ENCODE measurements at places on chromosomes 12 and 14.

DNA sequence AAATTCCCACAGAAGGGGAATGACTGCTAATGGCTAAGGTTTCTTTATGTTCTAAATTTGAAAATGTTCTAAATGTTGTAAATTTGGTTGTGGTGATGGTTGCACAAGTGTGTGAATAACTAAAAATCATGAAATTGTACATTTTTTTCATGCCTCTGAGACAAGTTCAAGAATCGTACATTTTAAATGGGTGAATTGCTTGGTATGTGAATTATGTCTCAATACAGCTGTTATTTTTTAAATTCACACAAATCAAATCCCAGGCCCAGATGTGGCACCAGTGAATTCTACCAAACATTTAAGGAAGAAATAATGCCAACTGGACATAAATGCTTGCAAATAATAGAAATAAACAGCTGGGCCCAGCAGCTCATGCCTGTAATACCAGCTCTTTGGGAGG lies 28.6 kb upstream of the RND1 start:
- no peak for DNase-seq

- no peak for DNase-seq
These were observed 242.5 kb downstream of the ADGRD1 start for GRCh38 chr12:131196220-131196619.

GRCh38 chr12:75288860-75289259 lies 41.3 kb downstream of the CAPS2 start:
- no peak for DNase-seq

DNA sequence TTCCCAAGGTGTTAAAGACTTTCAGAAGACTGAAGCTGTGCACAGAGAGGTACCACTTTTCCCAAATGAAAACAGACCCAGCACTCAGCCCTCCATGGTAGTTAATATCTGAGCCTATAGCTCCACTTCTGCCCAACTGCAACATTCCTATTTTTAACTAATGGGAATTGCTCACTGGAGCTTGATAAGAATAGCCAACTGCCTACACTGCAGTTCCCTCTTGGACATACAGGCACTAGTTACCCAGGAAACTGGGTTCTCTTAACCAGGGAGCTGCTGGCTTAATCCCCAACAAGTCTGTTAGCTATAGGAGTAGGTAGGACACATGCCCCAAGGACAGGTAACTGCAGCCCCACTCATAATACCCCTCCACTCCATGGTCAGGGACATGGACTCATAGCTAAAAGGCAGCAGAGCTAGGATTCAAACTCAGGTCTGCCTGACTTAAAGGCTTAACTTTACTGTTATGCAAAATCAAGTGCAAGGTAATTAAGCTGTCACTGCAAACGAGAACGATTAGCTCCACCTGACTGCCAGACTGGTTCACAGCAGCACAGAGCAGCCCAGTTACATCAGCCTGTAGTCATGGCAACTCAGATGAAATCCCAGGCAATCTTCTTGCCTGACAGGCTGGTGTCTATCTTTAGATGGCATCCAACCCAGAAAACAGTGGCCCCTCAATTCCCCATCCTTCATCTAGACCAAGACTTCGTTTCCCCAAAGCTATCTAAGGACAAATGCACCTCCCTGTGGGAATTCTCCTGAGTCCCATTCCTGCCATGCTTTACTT lies 77.1 kb upstream of the ACTN1 start:
- no peak for DNase-seq

DNA sequence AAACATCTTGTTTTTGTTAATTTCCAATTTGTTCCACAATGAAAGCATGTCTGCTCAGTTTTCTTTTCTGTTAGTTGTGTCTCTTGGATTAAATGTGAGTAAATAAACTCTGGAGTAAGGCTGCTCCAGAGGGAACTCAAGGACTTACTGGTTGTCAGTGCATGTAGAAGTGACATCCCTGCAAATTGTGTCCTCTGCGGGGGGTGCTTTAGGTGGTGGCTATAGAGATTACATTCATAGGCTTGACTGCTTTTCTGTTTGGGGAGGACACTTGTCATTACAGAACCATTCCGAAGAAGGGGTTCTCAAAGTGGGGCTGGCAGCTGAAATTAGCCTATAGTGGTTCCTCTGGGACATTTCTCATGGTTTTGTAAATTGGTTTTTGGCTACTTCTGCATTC lies 8.8 kb downstream of the TMTC2 start:
- DNase-seq: no peak

DNA sequence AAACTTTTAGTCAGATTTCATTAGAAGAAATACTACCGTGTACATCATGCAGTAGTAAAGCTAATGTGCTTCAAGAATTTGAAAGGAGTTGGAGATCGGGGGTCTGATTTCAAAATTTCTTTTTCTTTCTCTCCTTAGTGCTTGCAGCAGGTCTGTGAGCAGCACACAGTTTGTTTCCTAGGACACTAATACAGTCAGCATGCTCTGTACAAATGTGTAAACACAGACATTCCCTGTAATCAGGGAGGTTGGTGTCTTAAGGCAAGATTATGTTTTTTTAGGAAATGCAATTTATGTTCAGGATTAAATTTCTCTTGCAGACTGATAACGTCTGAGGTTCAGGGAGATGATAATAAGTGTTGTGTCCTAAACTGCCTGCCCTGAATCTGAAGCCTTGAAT lies 142.7 kb downstream of the ALX1 start:
- no peak for DNase-seq

DNA sequence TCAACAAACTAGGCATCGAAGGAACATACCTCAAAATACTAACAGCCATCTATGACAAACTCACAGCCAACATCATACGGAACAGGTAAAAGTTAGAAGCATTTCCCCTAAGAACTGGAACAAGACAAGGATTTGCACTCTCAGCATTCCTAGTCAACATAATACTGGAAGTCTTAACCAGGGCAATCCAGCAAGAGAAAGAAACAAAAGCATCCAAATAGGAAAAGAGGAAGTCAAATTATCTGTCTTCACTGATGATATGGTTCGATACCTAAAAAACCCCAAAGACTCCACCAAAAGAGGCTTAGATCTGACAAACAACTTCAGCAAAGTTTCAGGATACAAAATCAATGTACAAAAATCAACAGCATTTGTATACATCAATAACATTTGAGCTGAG lies 32.5 kb downstream of the CCDC38 start:
- DNase-seq: no peak

DNA sequence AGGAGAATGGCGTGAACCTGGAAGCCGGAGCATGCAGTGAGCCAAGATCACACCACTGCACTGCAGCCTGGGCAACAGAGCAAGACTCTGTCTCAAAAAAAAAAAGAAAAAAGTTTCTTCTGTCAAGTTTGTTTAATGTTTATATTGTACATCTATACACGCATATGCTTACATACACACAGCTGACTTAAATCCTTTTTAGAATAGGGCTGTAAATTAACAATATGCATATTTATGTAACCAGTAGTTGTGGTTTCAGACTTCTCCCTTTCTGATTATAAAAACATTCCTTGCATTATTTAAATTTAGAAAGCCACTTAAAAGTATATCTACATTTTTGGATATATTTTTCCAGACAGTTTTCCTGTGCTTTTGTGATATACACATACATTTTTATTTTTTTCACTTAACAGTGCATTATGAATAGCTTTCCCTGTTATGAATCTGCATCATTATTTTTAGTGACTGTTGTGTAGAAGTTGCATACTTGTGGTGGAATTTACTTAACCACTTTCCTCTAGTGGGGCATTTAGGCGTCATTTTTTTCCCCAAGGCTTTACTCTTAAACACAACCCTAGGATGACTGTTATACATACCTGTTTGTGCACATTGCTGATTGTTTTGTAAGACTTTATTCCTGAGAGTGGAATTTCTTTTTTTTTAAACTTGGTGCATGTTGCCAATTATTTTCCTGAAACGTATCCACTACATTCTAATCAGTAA lies 29.4 kb downstream of the POLR3B start:
- DNase-seq: no peak

DNA sequence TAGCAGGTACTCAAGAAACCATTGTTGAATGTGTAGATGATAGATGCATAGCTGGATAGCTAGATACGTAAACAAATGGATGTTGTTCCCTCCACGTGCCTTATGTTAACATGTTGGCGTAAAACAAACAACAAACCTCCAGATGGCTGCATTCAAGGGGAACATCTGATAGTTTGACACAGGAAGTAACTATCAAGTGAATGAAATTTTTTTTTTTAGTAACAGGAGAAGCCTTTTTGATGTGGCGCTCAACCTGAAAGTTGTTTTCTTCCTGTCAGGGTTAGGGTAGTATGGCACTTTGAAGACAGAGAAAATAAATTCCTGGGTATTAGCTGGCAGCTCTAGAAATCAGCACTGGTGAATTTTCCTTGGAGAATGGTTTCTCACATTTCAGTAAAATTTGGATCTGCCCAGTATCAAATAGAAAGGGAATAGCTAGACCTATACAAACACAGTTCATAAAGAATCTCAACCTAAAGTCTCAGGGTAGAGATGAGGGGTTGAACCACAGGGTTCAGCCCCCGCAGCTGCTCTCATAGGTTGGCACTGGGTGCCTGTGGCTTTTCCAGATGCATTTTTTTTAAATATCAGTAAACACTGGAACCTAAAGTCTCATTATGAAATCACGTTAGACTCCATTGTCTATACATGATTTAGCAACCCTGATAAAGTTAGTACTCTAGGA lies 18.8 kb upstream of the RAP1B start:
- DNase-seq: no peak

GRCh38 chr12:91551927-91552326 lies 369.3 kb upstream of the DCN start:
- no peak for DNase-seq

DNA sequence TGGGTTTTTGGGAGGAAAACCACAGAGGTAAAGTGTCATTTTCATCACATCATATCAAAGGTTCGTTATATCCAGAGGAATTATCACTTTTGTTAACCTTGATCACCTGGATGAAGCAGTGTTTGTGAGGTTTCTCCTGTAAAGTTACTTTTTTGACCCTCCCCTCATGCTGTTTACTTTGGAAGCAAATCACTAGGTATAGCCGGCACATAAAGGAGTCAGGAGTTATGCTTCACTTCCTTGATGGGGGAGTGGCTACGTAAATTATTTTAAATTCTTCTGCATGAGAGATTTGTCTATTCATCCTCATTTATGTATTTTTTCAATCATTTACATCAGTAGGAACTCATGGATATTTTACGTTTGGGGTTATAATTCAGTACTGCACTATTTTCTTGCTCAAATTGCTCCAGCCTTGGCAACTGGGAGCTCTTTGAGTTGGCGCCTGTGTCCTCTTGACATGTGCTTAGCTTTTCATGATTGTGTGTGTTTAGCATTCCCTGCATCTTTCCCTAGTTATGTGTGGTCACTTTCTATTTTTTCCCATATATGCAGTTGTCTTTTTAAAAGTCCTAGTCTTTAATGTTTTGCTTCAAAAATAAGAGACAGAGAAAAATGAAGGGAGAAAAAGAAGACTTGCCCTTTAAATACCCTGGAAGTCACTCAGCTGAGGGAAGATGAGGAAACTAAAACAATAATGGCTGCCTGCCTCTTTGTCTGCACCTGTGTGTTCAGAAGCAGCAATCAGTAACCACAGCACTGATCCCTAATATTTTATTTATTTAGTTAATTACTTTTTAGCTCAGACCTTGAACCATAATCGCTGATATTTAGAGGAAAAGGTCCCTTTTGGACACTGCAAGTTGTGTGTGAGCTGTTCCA lies 62.1 kb downstream of the ZNF641 start:
- no peak for DNase-seq

- DNase-seq: no peak
These were observed 75.5 kb downstream of the TMEM116 start for GRCh38 chr12:111937429-111937828.

DNA sequence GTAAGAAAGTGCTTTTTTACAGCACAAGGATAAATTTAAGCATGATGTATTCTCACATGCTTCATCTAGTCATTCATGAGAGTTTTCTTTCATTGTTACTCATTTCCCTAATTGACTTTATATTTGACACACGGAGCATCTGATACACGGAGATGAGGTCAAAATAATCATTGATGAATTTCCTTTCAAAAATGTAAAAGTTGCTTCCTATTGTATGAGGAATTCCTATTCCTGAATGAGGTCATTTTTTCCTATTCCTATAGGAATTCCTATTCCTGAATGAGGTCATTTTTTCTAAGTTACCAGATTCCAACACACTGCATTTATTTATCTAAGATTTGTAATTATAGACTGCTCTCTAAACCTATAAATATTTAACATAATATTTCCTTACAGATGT lies 316.7 kb upstream of the KITLG start:
- DNase-seq: no peak

- no peak for DNase-seq
These were observed 11.3 kb upstream of the SNAPC1 start for GRCh38 chr14:61750708-61751474.

DNA sequence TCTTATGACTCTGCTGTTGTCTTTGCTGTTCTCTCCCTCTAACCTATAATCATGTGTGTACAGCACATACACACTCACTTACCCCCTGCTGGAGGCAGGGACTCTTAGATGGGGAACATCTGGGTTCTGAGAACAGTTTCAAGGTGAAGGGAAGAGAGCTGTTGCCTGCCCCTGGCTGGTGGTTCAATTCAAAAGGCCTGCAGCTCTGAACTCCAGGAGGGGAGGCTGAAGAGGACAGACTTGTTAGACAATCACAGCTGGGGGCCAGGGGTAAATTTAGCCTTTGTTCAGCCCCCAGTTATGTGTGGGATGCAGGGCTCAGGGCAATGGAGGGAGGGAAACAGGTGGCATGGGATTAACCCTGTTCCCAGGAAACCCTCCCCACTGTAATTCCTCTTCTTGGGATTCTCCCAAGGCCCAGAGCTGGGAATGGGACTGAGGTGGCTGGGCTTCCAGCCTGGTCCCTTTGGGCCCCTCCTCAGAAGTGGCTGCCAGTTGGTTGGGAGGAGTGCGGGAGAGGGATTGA lies 1.9 kb downstream of the MYL6B start:
- DNase-seq: no peak

- no peak for DNase-seq
These were observed 9.0 kb upstream of the FKBP11 start for GRCh38 chr12:48934312-48934706.

DNA sequence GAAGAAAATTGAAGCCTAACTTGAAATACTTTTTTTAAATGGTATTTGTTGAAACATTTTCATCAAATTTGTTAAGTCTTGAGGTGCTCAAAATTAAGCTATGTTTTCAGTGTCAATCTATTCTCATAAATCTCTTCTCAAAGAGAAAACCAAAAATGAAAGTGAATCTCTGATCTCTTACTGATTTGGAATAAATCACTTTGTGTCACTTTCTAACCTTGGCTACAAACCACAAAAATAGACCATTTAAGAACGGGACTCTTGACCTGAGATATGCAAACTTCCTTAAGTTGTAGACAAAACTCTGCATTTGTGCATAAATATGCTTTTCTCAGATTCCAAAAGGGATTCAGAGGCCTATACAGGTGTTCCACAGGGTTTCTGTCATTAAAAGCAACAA lies 192.9 kb downstream of the SEC23A start:
- no peak for DNase-seq

DNA sequence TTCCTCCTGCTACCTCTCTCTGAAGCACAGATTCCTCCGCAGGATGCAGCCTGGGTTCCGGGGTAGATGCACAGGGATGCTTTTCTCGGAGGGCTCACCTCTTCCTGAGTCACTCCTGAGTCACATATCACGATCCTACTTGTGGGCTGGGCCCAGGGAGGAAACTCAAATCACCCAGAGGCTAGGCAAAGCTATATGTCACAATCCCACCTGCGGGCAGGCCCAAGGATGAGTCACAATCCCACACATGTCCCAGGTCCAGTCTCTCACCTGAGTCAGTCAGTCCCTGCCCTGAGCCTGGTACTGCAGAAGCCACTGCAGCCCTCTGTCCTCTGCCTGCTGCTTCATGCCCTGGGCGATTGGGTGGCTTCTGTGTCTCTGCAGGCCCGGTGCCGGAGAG lies 149.0 kb upstream of the GSC start:
- no peak for DNase-seq

Data from HuH-7 (cell line).